ENCODE measurements at places on chromosomes 2 and 18. TPM values are rescaled to one million over a fixed set of nuclear protein-coding genes. Genes with fewer than 3 reads are reported as not detected.

SLC5A7 gene
- total RNA-seq = 69.9 TPM

ANKRD62 gene
- not detected for total RNA-seq

LYPD6B gene
- total RNA-seq = 0.41 TPM

FRZB gene
- 0.77 TPM for total RNA-seq

COL4A4 gene
- total RNA-seq = 0.38 TPM

THAP4 gene
- total RNA-seq = 68.8 TPM

PIGN gene
- total RNA-seq = 13.0 TPM

ZNF24 gene
- 47.3 TPM for total RNA-seq

TCF23 gene
- total RNA-seq = 0.16 TPM

C18orf32 gene
- total RNA-seq = 40.3 TPM

FBLN7 gene
- not detected for total RNA-seq

ARID5A gene
- total RNA-seq = 1.6 TPM

FAM228A gene
- not detected for total RNA-seq

MC4R gene
- 62.5 TPM for total RNA-seq

ARHGAP25 gene
- total RNA-seq = 5.1 TPM

GREB1 gene
- total RNA-seq = 32.5 TPM

CDCA7 gene
- total RNA-seq = 6.8 TPM

ANKRD36 gene
- 71.2 TPM for total RNA-seq

TUBA3E gene
- not detected for total RNA-seq

ACTR2 gene
- total RNA-seq = 102 TPM

CFAP65 gene
- 1.4 TPM for total RNA-seq

EN1 gene
- 0.96 TPM for total RNA-seq
